ENCODE measurements at places on chromosomes 13 and 19.

DNA sequence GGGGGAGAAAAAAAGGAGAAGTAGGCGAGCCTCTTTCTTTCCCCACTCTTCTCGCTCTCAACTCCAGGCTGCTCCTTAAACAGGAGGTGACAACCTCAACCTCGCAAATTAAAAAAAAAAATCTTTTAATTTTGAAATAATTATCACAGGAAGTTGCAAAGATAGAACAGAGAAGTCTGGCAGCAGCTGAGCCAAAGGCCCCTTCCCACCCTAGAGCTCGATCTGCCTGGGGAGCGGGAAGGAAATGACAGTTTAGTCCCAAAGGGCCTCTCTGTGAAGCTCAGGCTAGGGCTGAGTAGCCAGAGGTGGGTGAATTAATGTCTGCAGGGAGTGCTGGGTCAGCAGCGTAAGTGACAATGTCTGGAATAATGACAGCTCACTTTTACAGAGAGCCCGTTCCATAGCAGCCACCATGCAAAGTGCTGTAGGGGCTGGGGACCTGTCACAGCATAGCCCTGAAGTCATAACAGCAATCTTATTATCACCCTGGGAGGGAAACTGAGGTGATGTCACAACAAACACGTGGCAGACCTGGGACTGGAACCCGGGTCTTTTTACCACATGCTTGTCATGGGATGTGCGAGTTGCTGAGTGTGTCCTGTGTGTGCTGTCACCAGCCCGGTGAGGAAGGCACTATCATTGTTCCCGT is 8.8 kb upstream of the CD22 start:
- DNase-seq = no peak

DNA sequence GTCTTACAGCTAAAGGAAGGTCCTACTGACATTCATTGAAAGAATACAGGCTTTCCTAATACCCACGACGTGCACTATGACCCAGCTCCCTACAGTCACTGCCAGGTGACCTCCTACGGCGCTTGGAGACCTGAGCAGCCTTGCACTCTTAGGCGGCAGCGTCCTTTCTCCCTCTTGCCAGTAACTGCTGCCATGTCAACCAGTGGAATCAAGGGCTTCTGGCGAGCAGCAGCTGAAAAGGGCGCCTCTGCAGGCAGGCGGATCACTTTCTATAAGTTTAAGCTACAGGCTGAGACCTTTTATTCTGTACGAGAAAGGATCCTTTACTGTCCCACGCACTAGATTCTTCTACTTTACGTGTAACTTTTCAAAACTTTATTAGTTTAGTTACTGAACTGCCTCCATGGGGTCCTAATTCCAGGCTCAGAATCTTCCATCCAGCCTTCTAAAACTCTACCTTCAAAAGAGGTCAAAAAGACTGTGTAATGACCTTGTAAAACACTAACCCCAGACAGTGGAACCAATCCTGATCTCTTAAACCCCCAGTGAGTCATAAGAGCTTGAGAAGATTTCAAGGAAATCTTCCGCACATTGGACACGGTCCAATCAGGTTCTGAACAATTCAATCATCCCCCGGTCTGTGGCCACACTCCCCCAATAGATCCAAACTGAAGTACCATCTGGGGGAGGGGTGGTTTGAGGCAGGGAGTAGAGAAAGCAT is 1.9 kb downstream of the KCTD12 start:
- no peak for DNase-seq

DNA sequence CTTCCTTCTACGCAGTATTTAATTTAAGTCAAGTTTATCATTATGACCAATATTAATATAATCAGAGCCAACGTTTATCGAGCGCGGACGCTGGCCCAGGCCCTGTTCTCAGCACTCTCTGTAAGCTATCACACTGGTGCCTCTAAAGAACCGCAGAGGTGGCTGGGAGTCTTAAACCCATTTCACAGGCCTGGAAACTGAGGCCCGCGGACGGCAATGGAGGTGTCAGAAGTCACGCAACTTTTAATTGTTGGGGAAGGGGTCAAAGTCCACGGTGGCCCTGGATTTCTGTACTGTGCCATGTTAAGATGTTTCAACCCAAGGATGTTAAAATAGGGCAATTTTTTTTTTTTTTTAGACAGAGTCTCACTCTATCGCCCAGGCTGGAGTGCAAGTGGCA is 8.8 kb downstream of the PTPRS start:
- DNase-seq = no peak

DNA sequence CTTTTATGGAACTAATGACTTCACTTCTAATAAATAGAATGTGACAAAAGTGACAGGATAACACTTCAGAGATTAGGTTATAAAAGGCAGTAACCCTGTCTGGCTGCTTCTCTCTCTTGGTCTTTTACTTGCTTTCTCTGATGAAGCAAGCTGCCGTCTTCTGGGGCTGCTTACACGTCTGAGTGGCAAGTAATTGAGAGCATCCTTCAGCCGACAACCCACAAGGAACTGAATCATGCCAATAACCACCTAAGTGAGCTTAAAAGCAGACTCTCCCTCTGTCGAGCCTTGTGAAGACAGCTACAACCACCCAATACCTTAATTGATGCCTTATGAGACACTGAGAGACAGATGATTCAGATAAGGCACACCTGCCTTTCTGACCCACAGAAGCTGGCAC is 1091.2 kb downstream of the SLITRK1 start:
- DNase-seq = no peak

DNA sequence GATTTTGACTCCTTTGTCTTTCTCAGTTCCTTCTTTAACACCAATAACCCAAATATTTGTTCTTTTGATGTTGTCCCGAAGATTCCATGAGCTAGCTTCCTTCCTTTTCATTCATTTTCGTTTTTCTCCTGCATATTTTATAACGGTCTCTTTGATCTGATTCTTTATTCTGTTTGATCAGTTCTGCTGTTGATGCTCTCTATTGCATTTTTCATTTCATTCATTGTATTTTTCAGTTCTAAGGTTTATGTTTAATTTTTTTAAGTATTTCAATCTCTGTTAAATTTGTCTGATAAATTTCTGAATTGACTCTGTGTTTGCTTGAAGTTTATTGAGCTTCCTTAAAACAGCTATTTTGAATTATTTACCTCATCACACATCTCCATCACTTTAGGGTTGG is 68.4 kb upstream of the LRCH1 start:
- no peak for DNase-seq

DNA sequence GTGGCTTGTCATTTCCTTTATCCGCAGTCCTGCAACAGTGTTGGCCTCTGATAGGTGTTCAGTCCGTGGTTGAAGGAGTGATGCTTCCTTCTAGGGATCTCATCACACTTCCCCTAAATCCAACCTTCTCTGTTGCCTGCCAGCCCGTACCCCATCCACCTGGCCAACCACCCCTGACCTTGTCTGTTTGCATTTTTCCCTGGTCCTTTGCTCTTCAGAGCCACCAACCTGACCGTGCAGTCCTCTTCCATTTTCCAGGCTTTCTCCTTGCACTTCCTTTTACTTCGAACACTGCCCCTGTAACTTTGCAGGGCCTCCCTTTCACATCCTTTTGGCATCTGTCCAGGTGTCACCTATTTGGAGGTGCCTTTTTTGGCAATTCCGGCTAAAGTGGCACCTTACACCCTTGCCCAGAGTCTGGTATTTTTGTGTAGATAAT is 696 bp downstream of the ZNF460 start:
- no peak for DNase-seq

DNA sequence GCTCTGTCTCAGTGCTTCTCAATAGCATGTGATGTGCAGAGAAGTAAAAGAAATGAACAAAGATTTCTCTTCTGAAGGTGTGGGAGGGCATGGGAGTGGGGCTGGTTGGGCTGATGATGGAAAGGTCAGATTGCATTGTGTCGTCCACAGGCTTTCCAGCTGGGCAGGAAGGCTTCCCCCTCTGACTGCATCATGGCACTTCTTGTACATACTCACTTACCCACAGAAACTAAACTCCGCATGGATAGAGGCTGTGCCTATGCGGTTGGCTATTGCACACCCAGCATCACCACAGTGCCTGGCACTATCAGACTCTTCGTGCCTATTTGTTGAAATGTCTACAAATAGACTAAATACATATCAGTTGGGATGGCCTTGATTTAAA is 24.4 kb upstream of the TNFSF11 start:
- no peak for DNase-seq

GRCh38 chr19:18298601-18299000 is 17.2 kb upstream of the JUND start:
- DNase-seq = no peak
